Motor neuron (in vitro differentiated cells): ENCODE measurements at places on chromosomes 2 and 18.

GRCh38 chr18:13100942-13101658, 109.9 kb downstream of the CEP192 start:
- ATAC-seq = no peak

DNA sequence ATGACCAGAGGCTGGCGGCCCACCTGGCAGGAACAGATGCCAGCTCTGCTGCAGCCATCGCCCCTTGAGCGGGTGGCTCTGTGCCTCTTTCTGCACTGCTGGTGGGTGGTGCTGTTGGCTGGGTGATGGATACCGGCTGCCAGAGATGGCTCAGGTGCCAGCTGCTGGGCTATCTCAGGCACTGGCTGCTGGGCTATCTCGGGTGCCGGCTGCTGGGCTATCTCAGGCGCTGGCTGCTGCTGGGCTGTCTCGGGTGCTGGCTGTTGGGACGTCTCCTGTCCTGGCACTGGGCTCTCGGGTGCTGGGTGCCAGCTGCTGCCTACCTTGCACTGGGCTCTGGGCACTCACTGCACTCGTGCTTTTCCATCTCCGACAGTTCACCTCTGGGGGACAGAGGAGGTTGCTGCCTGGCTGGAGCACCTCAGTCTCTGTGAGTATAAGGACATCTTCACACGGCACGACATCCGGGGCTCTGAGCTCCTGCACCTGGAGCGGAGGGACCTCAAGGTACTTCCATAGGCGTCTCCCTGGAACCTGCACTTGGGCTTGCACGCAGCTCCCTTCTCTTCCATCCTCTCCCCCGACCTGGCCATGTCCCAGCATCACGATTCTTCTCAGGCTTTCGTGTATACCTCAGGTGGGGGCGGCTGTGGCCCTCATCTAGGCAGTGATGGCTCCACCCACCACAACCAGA, 98.4 kb downstream of the USP40 start:
- no peak for ATAC-seq

GRCh38 chr2:217993138-217993537, 9.7 kb downstream of the TNS1 start:
- ATAC-seq = no peak

DNA sequence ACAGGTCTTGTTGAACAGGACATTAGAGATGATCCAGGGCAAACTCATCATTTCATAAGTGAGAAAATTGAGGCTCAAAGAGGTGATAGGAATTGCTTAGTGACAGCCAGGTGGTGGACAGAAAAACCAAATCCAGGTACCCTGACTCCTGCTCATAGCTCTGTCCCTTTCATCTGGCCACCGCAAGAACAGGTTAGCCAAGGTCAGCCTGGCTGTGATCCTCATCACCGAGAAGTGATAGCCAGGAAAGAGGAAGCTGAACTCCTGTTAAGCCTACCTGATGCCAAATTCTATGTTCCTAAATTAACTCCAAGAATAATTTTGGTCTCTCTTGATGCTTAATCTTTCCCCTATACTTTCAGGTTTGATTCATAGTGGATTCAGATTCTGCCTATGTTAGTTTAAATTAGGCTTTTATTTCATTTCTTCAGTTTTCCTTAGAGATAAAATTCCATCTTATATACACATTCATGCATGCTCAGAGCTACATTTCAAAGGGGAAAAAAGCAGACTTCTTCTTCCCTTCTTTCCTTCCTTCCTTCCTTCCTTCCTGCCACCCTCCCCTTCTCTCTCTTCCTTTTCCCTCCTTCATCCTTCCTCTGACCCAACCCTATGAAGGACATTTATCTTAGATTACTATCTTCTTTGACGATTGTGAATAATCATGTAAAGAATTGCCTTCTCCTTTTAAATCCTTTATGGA, 17.3 kb upstream of the CRIM1 start:
- ATAC-seq = no peak

DNA sequence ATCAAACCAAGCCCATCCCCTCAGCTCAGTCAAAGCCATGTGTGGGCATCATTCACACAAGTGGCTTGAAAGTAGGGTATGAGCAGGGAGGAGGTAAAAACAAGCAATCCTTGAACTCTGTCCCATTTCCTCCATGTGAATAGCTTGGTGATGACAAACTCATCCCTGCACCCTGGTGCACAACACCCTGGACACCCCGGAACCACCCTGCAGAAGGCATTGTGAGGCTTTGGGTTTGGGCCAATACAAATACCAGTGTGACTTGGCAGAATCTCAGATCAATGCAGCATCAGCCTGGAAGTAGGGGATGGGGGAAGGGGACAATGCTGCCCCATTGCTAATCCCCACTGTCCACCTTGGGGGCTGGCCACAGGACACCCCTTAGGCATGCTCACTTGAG, 28.6 kb downstream of the TGFA start:
- ATAC-seq = no peak

DNA sequence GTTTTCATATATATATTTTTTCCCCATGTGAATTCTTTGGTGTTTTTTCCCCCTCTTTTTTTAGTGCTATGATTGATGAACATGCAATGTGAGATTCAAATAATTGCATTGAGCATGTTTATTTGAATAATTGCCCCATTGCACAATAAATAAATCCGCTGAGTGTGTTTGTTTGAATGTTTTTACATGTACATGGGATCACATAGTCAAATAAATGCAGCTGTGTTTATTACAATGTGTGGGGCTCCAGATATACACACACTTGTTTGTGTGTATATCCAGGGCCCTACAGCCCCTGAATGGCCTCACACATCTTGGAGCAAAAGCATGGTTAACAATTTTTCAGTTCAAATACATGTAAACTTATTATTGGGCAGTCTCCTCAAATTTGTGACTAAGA, 134.5 kb downstream of the ZEB2 start:
- ATAC-seq = no peak

DNA sequence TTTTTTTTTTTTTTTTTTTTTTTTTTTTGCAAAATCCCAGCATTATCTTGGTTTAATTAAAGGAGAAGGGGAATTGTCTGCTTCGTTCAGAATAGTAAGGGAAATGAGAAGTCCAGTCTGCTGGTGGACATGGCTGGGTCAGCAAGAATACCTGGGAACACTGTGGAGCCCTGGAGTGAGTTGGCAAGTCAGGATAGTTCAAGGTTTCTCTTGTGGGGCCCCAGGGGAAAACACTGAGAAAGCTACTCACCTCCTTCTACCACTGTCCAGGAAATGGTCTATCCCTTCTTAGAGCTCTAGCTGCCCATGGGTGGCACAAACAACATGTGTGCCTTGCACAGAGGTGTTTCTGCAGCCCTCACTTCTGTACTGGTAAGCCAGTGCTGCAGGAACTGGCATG, 169.1 kb upstream of the SIX2 start:
- no peak for ATAC-seq
